ENCODE measurements at places on chromosomes 5 and 9.

GRCh38 chr5:60540856-60541805 lies 158.8 kb downstream of the DEPDC1B start:
- DNase-seq = no peak

DNA sequence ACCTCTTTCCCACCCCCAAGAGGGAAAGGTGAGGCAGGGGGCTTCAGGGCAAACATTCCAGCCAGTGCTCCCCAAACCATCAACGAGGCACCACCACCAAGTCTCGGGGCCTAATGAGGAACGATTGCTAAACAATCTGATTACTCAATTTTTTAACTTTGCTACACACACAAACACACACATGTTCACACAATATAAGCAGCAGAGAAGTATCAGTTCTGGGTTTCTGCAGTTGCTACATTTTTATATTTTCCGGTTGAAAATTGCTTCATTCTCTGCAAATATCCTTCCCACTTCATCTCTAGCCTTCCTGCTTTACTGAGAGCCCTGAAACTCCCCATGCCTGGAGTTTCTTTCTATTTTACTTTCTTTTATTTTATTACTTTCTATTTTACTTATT lies 60.2 kb downstream of the FEM1C start:
- DNase-seq = no peak

DNA sequence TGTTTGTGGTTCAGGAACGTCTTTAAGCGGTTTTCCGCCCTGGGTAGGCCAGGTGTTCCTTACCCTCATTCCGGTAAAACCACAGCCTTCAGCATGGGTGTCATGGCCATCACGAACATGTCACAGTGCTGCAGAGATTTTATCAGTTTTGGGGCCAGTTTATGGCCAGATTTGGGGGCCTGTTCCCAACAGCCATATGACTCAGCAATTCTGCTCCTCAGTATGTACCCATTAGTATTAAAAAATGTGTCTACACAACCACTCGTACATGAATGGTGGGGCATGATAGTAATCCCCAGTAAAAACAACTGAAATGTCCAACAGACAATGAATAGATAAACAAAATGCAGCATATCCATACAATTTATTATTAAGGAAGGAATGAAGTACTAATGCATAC lies 51.9 kb upstream of the TTC23L start:
- DNase-seq = no peak

DNA sequence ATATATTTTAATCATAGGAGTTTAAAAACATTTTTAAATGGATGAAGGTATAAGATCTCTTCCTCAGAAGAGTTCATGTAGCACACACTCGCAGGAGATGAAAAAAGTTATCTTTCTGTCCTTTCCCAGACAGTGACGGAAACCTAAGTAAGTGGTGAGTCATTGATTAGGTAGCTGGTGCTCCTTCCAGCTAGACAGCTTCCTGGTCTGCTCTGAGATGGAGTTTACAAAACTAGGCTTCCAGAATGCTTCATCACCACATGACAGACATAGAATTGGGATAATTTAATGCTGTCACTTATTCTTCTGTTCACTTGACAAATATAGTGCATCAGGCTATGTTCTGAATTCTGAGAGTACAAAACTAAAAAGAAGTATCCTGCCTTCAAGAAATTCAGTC lies 2393.0 kb upstream of the C9orf72 start:
- no peak for DNase-seq

DNA sequence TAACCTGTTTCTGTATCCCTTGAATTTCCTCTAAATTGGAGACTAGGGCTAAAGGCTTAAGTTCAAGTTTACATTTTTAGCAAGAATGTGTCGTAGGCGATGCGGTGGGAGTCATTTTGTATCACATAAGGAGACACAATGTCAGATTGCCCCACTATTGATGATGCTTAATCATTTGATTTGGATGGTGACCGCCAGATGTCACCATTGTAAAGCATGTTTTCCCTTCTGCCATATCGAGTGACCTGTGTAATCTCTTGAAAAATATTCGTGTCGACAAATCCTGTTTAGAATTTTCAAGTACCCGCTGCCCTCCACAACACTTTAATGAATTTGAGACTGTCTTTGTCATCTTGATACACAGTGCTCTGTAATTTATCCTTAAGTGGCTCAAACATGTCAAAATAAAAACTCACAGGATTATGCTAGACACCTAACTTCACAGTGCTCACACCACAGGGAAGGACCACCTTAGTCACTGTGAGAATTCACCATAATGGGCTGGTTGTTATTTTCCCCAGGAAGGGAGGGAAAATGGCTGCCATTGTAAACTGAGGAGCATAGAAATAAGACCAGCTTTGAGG lies 34.5 kb upstream of the SLC46A2 start:
- DNase-seq = no peak

DNA sequence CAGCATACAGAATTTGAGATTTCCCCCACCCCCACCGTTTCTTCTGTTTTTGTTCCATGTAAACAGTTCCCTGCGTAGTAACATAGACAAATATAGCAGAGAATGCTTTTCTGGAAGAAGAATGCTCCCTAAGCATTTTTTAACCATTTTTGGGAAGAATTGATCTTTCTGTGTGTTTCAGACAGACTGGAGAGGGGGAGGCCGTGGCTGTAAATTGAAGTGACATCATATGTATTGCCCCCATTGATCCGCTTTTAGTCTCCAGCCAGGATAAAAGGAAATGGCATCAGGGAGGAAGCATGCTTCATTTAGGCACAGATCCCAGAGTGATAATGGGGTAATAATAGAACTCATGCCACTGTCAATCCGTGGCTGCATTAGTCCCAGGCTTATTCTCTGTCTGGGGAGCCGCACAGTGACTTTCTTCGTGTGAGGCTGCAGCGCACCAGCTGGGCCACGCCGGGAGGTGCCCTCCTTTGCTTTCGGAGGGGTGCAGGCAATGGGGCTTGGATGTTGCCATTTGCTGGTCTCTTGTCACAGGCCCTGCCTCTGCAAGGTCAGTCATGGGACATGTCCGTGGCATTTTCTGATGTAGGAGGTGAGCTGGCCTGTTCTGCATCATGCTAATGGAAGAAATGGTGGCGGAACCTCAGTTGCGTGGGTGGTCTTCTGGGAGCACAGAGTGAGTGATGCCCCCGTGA lies 261.5 kb downstream of the FANCC start:
- DNase-seq = no peak

DNA sequence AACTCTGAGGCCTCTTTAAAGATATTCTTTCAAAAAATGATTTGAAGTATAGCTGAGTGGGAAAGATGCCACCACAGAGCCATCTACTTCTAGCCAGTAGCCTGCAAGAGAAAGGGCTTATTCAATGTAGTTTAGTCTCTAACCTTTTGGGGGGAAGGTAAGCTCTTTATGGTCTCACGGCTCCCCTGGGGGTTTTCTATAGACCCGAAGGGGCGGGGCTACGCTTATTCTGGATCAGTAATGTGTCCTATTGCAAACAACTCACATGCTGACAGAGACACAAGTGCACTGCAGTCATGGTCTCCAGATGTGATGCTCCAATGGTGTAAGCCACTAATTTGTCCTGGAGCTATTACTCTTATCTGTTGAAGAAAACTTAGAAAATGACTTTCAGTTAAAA lies 53.4 kb upstream of the RPS23 start:
- no peak for DNase-seq

GRCh38 chr5:93092349-93093105 lies 488.5 kb downstream of the NR2F1-AS1 start:
- no peak for DNase-seq

DNA sequence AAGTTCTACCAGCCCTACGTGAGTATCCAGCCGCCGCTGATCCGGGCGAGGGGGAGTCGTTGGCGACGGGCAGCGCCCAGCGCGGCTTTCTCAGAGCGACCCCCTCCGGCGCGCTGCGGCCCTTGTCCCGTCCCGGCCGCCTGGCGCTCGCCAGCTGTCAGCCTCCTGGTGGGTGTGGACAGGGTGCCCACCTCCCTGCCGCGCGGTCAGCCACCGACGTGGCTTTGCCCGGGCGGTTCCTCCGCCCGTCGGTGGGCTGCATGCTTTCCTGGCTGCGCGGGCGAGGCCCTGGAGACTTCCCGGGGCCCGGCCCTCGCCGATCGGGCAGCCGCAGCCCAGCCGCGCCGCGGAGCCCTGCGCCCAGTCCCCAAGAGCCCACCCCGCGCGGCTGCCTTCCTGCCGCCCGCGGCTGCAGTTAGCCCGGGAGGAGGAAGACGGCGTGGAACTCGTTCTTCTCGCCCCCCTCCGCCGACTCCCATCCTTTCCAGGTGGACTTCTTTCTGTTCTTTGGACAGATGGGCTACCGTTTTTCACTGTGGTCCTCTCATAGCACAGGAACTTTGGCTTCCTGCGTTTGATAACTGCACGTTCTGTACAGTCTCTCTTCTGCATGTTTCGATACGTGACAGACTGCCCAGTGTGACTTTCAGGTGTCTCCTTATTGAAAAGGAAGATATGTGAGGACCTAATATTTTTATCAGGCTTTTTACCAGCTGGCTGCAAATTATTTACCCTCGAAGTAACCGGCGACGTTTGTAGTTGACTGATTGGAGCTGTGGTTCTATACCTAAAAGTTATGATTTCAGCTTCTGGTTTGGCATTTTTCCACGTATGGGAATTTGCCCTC lies 577 bp downstream of the AP3S1 start:
- no peak for DNase-seq

DNA sequence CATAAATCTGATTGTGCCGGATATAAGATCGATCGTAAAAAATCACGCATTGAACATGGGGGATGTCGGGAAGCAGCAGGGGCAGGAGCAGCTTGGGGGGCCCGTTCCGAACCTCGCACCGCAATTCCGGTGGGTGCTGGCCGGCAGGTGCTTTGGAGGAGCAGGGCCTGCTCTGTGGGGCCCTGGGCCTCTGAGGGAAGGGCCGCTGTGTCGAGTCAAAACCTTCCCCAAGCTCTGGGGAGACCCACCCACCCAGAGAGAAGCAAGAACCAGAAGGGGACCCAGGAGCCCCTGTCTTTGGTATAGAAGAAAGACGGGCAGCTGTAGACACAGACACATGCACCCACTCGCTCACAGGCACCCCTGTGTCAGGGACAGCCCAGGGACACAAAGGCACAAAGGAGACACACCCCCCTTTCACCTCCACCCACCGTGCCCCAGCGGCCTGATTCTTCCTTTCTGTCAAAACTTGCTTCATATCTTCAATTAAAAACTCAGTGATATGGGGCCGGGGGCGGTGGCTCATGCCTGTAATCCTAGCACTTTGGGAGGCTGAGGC lies 49.4 kb upstream of the ZBTB43 start:
- DNase-seq = no peak

DNA sequence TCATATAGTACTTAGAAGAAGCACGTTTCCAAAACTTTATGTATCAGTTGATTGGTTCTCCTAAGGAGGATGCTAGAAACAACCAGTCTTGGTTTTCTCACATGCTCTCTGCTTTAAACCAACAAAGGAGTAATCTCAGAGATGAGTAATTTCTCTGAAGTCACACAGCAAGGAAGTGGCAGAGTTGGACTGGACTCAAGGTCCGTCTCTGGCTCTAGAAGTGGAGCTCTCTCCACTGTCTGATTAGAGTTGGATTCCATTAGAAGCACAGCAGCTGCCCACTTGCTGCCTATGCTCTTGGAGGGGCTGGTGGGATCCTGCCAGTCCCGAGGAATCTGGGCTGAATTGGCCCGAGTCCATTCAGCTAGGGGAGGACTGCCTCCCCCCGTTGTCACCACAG lies 21.0 kb downstream of the RALGPS1 start:
- DNase-seq = no peak

DNA sequence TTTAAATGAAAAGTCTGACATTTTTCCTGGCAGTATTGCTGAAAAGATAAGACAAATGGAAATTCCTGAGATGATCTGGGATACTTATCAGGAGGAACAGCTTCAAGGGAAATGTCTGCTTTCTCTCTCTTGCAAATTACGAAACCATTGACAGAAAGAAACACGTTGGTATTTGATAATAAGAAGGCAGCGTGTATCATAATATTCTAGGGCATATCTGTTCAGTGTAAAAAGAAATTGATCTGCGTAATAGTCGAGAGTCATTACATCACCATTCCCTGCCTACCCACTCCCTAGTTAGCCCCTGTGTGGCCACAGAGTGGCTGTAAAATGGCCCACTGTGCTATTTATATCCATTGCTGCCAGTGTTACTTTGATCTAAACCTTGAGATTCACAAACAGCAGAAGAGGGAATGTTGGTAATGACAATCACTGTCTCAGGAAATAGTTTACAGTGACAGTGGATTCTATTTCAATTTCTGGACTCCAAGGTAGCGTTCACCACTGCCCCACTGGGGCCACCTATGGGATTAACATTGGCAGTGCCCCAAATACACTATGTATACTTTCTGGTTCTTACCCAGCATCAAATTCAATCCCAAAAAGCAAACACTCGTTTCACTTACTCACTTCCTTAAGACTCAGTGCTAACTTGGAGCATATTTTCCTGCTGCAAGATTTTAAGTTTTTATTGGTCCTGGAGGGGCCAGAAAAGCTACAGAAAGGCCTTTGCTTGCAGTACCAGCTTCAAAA lies 133.4 kb upstream of the GAS1 start:
- no peak for DNase-seq

DNA sequence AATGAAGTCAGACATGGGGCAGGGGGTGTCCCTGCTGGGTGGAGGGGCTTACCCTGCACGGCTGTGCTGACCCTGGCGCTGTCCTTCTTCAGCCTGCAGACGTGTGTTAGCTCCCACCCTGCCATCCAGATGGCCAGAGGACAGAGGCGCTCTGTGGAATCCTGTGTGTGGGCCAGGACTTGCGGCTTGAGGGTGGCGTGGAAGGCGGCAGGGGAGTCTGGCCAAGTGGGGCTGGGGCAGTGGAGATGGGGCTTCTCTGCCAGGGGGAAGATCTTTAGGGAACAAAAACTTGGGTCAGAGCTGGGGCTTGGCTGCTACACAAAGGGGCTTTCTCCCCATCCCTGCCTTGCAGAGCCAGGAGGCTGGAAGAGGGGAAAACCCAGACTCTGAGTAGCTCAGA lies 46.5 kb upstream of the SYNPO start:
- DNase-seq = no peak

GRCh38 chr9:89863141-89863540 lies 258.3 kb downstream of the GADD45G start:
- DNase-seq = no peak

GRCh38 chr9:120353506-120353905 lies 226.5 kb downstream of the CDK5RAP2 start:
- no peak for DNase-seq

- no peak for DNase-seq
Observed at GRCh38 chr5:53871050-53871449, 310.6 kb downstream of the NDUFS4 start.

Measured in thoracic aorta (tissue), 2 donors.